ENCODE measurements at places on chromosomes 4 and X. TPM values are rescaled to one million over a fixed set of nuclear protein-coding genes. Genes with fewer than 3 reads are reported as not detected.

DNA sequence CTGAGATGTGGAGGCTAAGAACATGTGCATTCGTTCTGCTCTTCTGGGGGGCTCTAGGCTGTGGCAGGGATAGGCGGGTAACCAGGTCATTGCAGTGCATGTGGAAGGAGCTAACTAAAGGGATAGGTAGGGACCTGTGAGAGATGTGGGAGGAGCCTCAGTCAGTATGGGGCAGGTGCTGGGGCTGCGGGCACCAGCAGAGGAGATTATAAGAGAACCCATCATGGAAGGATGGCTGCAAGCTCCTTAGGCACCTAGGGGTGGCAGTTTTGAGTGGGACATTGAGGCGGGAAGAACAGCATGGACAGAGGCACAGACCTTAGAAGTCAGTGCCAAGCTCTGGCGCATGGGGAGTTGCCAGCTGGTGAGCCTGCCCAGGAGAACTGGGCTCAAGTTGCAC is 7.2 kb downstream of the CLDN22 start:
- no peak for DNase-seq

DNA sequence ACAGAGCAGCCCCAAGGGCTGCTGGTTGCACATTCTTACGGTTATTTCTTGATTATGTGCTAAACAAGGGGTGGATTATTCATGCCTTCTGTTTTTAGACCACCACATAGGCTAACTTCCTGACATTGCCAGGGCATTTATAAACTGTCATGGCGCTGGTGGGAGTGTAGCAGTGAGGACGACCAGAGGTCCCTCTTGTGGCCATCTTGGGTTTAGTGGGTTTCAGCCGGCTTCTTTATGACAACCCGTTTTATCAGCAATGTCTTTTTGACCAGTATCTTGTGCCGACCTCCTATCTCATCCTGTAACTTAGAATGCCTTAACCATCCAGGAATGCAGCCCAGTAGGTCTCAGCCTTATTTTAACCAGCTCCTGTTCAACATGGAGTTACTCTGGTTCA is 212.4 kb upstream of the GRID2 start:
- no peak for DNase-seq

GRCh38 chr4:80615099-80615498 is 279.6 kb downstream of the CFAP299 start:
- no peak for DNase-seq

DNA sequence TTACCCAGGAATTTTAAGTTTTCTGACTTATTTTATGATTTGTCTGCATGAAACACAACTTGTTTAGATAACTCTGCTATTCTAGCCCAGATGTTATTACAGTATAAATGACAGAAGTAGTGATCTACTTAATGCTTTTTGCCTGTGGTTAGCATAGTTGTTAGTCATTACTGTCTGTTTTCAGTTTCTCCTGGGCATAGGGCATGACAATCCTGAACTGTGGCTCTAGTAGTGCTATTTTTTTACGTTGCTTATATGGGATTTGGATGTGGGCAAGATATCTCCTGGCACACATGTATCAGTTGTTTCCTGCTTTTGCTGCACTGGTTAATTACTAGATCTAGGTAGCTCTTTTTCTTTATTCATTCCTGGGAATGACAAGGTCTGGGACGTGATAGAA is 1005.8 kb downstream of the PCDH18 start:
- no peak for DNase-seq

DNA sequence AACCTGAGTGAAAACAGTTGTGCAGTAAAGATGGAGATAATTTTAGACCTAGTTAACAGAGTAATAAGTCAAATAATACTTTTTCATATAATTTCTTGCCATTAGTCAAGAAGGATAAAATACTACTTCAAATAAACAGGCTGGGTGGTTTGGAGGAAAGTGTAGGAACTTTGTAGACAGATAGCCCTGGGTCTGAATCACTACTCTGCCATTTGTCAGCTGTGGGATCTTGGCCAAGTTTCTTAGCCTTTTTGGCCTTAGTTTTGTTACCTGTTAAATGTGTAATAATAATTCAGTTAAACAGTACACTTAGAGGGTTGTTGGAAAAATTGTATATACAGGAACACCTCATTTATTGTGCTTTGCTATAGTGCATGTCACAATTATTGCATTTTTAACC is 163.7 kb downstream of the NPNT start:
- DNase-seq = no peak

DNA sequence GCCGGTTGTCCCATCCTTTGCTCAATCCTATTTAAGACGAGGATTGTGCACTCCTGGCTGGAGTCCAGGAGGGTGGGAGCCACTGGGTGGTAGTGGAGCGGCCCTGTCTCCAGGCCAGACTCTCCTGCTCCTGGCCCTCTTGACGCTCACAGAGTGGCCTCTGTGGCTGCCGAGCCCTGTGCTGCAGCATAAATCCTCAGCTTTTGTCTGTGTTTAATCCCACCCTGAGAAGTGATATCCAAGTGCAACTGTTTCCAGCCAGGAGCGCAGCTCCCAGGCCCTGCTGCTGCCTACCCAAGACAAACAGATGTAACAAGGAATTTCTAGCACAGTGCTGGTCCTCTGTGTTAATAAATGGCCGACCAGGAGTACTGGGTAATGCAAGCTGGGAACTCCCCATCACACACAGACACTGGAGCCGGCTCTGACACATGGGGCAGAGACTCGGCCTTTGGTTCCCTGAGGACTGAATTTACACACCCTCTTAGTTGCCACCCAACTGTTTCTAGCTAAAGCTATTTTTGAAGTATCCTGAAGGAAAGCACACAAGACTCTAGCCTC is 85.3 kb downstream of the GATB start:
- no peak for DNase-seq

APBB2 gene
- total RNA-seq = 82.9 TPM

OPHN1 gene
- total RNA-seq = 17.9 TPM

INTS6L gene
- 14.2 TPM for total RNA-seq

NMU gene
- 2.8 TPM for total RNA-seq

Measured in skin of body (tissue), 3 donors.